ENCODE measurements at places on chromosomes 16 and 17. TPM values are rescaled to one million over a fixed set of nuclear protein-coding genes. Genes with fewer than 3 reads are reported as not detected.

SLC35G6 gene
- total RNA-seq, result not detected

TLCD2 gene
- 0.47 TPM for total RNA-seq

- DNase-seq, result no peak
Measured at GRCh38 chr17:83129676-83130075, 50.3 kb downstream of the METRNL start.

- no peak for DNase-seq
Measured at GRCh38 chr17:19554393-19554792, 20.7 kb downstream of the SLC47A1 start.

- no peak for DNase-seq
Measured at GRCh38 chr17:73514146-73514863, 129.9 kb downstream of the SDK2 start.

DNA sequence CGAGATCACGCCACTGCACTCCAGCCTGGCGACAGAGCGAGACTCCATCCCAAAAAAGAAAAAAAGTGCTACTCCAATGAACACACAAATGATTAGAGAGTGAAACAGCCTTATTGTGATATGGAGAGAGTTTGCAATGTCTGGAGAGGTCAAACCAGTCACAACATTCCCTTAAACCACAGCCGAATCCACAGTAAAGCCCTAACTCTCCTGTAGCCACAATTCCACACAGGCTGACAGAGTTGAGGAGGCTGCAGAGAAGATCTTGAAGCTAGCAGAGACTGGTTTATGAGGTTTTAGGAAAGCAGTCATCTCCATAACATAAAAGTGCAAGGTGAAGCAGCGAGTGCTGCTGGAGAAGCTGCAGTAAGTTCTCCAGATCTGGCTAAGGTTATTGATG is 6.7 kb downstream of the RNF213 start:
- no peak for DNase-seq

DNA sequence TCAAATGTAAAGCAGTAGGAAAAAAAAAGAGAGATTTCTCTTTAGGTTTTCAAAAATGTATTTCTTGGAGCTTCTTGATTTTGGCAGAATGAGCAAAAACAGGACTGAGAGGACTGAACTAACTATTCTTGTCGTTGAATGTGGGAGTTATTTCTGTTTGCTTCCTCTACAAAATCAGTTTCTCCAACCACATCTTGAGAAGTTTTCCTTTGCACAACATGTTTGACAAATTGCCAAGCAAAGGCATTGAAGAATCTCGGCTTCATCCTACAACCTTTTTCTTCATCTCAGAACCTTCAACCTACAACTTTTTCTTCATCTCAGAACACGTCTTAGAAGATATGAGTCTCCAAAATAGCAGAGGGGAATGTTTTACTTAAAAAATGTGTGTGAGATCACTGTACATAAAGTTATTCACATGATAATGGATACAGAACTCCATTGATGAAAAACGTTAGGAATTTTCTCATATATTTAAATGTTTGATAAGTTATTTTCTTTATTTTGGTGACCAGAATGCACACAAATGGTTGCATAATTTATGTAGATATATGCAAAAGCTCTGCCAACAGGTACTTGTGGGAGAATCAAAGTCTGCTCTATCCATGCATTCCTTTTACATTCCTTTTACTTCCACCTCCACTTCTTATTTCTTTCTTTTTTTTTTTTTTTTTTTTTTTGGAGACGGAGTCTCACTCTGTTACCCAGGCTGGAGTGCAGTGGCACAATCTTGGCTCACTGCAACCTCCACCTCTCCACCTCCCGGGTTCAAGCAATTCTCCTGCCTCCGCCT is 370.0 kb downstream of the KCNJ2 start:
- no peak for DNase-seq

GRCh38 chr17:44905006-44906000 is 6.1 kb upstream of the EFTUD2 start:
- DNase-seq, result no peak

- DNase-seq, result no peak
Measured at GRCh38 chr17:61135782-61136181, 263.9 kb upstream of the TBX2 start.

GRCh38 chr17:80758481-80759376 is 214.1 kb downstream of the RPTOR start:
- DNase-seq, result no peak

All from occipital lobe (tissue), 3 donors.